ENCODE measurements at places on chromosomes 12 and 14.

DNA sequence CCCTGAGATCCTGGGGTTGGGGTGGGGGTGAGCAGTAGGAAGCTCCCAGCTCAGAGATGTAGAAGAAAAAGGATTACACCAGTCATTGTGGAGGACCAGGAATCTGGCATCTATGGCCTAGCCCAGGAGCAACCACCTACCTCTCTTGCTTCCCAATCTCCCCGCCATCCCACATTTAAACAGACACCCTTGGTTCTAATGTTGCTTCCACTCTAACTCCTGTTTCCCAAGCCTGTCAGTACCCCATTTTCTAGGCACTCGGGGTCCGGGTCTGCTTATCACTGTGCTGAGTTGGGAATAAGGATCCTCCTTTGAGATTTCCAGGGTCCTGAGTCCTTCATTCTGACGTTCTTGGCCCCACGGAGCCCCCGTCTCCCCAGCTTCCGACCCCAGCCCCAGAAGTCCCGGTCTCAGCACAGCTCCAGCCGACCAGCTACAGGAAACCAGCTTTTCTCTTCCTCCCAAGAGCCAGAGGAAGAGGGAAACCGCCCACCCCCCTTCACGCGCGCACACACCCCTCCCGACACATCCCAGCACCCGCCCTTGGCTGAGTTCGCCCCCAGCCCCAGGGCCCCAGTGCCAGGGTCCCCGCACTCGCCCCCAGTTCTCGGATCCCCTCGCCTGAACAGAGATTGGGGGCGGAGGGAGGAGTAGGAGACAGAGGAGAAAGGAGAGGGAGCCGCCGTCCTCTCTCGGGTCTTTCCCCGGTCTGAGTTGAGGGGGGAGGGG lies 1.2 kb downstream of the ITGA5 start:
- DNase-seq: no peak

DNA sequence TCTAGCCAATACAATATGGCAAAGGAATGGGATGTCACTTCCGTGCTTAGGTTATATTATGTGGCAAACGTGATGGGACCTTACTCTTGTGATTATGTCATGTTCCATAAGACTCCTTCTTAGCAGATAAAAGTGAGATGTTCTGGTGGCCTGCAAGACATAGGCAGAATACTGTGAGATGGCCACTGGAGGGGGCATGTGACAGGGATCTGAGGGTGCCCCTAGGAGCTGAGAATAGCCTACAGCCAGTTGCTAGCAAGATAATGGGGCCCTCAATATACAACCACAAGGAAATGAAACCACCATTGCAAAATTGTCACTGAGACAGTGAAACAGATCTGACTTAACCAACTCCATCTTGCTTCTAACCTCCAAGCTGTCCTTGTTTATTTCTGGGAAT lies 151.4 kb upstream of the SSTR1 start:
- no peak for DNase-seq

GRCh38 chr14:61153914-61154545 lies 127.1 kb downstream of the TMEM30B start:
- DNase-seq: no peak

- DNase-seq: no peak
These were observed 44.2 kb upstream of the DCD start for GRCh38 chr12:54692353-54692752.

GRCh38 chr12:122366685-122367475 lies 55.6 kb downstream of the CLIP1 start:
- no peak for DNase-seq

- no peak for DNase-seq
These were observed 81.6 kb upstream of the TMTC2 start for GRCh38 chr12:82605115-82605514.

GRCh38 chr14:19823765-19824164 lies 20.2 kb downstream of the OR4N2 start:
- no peak for DNase-seq

DNA sequence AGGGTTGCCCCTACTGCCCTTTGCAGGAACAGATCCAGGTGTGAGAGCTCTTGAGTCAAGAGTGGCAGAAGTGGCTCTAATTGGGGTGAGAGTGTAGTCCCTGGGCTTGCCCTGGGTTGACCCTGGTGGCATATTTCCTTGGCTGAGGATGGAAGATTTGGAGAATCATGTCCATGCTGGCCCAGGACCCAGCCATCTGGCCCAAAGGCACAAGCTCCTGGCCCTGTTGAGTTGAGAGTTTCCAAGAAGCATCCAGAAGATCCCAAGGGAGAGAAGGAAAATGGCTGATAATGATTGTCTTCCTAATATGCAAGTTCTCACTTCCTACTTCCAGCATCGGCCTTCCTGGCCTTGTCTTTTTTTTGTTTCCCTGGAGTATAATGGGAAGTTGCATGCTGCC lies 55.5 kb upstream of the SRSF5 start:
- no peak for DNase-seq

DNA sequence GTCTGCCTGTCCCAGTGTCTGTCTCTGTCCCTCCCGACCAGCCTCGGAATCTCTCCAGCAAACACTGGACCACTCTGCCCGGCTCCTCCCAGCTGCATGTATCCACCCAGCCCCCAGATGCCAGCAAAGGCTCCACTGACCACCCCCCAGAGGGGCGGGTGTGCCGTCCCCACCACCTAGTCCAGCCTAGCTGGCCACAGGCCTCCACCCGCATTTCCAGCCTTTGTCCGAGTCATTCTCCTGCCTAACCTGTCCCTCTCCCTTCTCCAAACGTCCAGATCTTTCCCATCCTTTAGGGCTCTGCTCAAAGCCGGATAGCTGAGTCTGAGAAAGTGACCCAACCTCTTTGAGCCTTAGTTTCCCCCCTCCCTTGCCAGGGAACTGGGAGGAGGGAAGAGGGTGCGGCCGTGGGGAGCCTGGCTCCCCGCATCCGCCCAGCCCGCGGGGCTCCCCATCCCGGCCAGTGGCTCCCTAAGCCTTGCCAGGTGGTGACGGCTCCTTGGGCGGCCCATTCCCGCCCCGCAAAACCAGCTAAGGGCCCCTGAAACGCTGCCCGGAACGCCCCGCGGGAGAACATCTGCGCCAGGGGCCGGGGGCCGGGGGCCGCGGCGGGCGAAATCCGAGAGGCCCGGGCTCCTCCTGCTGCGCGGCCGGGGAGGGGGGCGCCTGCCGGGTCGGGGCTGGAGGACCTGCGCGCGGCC lies 34.6 kb upstream of the ANKRD9 start:
- no peak for DNase-seq

DNA sequence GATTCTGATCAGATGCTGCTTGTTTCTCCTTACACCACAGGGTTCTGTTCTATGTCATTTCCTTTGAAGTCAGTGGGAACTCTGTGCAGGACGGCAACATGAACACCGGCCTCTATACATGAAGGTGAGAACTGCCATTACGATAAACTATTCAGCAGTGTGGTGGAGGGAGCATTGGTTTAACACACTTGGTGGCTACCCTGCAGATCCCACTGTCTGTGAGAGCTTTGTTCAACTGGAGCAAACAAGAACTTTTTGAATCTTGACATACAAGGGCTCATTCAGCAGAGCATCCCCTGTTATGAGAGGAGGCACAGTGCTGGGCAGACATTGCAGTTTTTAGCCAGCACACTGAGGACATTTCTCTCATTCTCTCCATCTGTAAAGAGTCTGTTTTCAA lies 10.7 kb upstream of the FRS2 start:
- DNase-seq: no peak

- DNase-seq: no peak
These were observed 8.5 kb upstream of the KRT75 start for GRCh38 chr12:52442600-52443061.

GRCh38 chr12:111368291-111368787 lies 556 bp downstream of the PHETA1 start:
- DNase-seq: no peak

GRCh38 chr12:78096909-78097597 lies 266.4 kb downstream of the NAV3 start:
- no peak for DNase-seq

Data from stimulated activated CD8-positive, alpha-beta memory T cell treated with anti-CD3 and anti-CD28 coated beads, Interleukin-15, amount 100 ng/mL, for 4 hours (primary cell).